ENCODE measurements at places on chromosomes 12 and 14.

DNA sequence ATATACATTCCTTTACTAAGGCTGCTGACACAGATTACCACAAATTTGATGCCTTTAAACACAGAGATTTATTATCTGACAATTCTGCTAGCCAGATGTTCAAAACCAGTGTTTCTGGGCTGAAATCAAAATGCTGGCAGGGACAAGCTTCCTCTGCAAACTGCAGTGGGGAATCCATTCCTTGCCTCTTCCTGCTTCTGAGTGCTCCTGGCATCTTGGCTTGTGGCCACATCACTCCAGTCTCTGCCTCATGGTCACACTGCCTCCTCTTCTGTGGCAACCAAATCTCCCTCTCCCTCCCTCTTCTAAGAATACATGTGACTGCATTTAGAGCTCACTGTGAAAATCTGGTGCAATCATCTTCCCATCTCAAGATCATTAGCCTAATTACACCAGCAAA, 235.7 kb downstream of the TTC8 start:
- DNase-seq, result no peak

GRCh38 chr14:103395244-103395643, 10.0 kb downstream of the MARK3 start:
- no peak for DNase-seq

DNA sequence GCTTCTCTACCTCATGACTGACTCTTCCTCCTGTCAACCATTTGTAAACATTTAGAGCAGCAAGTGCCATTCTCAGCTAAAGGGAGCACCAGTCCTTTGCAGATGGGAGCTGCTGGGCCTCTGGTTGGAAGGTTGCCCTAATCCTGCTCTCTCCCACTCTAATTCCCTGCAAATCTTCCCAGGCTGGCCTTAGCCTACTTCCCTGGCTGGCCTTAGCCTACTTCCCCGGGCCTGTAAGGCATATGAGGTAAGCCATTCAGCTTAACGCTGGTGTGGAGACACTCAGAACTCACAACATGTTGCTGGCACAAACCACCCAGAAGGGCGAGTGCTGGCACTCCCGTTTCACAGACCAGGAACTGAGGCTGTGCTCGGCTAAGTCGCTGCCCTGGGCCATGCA, 69.0 kb downstream of the CPSF2 start:
- no peak for DNase-seq

DNA sequence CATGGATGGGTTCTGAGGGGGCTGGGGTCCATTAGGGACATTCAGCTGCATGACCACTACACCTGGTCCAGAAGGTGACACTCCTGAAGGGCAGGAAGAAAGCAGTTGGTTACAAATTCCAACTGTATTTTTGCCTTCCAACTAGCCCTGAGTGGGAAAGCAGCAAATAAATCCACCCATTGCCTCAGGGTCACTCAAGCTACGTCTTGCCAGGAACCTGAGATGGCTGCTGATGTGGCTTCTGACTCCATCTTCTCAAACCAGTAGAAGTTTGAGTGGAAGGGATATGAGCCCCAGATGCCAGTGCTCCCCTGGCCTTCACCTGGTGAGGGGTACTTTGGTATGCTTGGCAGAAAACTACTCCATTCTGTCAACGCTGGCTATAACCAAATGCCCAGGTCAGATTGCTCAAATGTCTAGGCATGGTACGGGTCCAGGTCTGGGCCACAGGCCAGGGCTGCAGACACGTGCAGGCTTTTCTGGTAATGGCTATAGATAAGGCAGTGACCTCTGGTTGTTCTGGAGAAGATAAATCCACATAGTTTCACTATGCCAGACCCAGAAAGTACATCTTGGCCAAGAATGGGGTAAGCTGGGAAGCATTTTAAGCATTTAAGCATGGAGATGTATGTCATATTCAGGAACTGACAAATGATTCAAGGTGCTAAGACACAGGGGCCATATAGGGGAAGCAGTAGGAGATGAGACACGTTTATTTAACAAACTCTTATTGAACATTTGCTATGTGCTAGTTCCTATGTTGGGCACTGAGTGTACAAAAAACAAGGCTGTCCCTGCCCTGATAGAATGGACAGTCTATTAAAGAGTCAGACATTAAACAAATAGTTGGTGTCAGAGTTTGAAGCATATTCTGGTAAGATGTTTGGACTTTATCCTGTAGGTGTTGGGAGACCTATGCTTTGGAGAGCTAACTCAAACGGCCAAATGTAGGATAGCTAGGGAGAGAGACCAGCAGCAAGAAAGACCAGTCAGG, 8.3 kb upstream of the STAC3 start:
- DNase-seq, result no peak

Data from GM12892 (cell line).